ENCODE measurements at places on chromosomes 11 and 22.

DNA sequence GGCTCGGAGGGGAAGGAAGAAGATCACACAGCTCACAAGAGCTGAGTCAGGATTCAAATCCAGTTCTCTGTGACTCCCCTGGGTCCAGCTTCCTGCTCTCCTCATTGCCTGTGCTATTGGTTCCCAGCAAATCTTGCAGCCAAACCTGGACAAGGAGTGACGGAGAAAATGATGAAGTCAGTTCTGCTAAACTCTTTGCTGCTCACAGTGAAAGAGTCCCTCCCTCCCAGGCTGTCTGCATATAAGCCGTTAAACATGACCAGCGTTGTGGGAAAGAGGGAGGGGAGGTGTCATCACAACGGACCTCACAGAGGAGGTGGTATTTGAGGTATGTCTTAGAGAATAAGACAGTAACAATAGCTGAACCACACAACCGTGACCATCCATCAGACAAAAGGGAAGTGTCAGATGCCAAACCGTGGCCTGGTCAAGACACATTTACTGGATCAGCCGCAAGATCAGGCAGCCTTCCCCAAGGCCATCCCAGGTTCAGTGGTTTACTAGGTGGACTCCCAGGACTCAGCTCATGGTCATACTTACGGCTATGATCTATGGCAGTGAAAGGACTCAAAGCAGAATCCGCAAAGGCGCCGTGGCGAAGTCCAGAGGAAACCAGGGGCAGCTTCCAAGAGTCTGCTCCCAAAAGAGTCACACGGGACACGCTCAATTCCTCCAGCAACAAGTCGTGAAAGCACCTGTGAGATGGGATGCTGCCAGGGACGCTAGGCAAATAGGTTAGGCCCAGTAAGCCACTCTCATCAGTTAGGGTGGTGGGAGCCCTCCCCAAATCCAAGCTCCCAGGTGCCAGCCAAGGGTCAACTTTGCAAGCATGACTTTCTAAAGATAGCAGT is 2.8 kb upstream of the CYTH4 start:
- peak; percentile 60 for DNase-seq

DNA sequence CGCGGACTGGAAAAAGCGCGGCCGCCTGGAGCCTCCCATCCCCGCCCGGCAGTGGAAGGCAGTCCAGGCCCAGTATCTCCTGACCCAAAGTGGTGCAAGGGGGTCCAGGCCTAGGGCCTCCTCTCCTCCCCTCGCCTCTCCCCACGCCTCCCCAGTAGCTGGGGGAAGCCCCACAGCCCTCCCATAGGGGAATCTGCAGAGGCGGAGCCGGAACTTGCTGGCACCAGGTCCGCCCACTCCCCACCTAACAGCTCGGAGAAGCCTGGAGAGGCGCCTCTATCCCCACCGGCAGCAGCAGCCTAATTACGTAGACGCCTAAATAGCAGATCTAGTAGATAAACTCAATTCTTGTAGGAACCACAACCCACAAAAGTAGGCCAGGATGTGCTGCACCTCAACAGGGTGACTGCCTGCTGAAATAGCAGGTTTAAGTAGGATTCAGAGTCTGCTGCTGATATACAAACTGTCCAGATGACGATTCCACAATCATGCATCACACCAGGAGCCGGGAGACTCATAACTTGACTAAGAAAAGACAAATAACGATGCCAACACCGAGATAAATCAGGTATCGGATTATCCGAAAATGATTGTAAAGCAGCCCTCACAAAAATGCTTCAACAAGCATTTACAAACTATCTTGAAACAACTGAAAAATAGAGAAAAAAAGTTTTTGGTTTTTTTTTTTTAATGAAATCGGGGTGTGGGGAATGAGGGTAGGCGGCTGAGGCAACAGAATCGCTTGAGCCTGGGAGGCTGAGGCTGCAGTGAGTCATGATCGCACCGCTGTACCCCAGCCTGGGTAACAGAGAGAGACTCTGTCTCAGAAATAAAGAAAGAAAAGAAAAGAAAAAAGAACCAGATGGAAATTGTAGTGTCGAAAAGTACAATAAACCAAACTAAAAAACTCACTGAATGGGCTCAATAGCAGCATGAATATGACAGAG is 11.4 kb upstream of the BRD1 start:
- peak; percentile 70 for DNase-seq

DNA sequence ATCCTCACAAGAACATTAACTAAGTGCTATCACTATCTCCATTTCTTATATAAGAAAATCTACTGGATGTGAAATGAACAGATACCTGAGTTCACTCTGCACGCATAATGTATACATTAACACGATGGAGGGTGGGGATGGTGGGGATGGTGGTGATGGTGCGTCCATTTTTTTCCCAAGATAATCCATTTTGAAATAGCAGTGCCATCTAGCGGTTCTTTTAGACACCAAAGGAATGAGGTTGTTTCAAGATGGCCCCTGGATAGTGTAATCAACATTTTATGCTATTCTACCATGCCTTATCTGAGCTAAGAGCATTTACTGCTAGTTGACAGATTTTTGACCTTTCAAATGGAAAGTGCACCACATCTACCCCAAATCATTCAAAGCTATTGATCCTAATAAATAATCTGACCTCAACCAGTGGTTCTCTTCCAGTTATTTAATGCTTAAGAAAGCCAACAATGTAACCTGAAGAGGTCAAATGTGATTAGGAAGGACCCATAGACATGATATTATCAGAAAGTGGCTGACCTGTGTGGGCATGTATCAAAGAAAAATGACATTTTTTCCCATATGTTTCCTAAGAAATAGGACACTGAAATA is 714.7 kb upstream of the TENM4 start:
- no peak for DNase-seq

DNA sequence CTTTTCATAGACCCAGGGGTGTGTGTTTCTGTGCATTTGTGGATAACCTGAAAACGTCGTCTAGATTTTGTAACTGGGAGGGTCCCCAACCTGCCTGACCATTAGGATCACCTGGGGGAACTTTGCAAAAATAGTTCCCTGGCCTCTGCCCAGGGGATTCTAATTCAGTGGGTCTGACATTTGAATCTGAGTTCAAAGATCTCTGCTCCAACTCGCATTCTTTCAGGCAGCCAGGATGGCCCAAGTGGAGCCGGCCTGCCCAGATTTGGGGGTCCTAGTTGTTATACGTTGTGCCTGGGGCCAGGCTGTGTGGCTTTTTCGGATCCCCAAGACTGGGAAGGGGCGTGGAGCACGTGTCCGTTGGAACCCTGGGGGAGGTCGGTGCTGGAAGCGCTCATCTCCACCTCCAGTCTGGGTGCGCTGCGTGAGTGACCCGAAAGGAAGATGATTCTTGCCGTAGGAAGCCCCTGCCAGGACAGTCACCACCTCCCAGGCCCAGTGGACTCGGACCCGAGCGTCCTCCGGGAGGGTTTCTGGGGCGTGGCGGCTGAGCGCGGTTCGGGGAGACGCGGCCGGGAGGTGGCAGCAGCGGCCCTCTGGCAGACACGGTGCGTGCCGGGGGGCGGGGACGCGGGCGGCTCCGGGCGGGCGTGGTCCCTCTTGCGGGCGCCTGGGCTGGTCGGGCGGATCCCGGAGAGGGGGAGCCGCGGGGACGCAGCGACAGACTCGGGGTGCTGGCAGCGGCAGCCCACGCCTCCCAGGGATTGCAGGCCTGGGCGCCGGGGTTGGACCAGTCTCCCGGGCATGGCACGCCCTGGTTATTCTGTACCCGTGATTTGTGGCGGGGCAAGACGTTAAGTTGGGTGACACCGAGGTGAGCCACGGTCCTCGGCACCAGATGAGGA is 29.2 kb upstream of the PLET1 start:
- peak; percentile 93 for DNase-seq

DNA sequence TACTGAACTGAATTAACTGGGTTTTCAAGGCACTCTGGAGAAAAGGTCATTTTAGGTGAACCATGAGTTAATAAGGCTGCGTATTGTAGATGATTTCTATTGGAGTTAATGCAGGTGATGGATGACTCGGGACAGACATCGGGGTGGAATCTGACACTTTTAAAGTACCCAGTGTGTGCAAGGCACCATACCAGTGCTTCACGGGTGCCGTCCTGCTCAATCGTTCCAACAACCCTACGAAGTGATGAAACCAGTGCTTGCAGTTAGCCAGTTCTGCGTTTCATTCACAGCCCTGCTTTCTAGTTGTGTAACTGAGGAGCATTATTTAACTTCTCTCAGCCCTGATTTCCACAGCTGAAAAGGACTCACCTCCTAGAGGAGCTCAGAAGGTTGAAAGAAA is 216.5 kb downstream of the BARX2 start:
- no peak for DNase-seq

- peak; percentile 71 for DNase-seq
Observed at GRCh38 chr11:79173615-79174014, 267.2 kb downstream of the TENM4 start.

GRCh38 chr11:70668204-70669202 is 270.2 kb downstream of the CTTN start:
- no peak for DNase-seq

- DNase-seq: no peak
Observed at GRCh38 chr11:74000307-74001133, 8.4 kb downstream of the UCP3 start.

GRCh38 chr11:7524462-7525235 is 10.8 kb downstream of the PPFIBP2 start:
- DNase-seq: peak; percentile 46

DNA sequence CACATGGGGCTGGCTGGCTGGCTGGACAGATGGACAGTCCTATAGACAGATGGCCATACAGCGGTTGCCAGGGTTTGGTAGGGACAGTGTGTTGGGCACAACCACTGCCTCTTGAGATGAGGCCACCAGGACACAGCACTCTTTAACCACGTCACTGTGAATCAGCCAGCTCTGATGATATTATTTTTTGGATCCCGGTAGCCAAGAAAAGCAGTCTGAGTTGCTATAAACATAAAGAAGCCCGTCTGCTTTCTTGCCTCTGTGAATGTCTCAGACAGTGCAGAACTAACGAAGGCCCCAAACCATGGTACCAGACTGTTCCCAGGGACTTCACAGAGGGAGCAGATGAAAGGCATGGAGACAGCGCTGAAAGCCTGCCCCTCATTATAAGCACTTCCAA is 115.9 kb upstream of the CSNK2A3 start:
- no peak for DNase-seq

DNA sequence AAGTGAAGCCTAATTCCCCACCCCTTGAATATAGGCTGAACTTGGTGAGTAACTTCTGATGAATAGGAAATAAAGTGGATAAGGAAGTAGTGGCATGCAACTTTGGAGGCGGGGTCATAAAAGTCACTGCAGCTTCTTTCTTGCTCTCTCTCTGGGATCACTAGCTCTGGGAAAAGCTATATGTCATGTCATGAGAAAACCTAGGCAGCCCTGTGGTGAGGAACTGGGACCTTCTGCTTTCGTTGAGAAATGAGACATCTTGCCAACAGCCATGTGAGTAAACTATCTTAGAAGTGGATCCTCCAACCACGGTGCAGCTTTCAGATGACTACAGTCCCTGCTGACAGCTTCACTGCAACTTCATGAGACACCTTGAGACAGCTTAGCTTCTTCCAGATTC is 15.7 kb downstream of the ZNF214 start:
- DNase-seq: peak; percentile 86

DNA sequence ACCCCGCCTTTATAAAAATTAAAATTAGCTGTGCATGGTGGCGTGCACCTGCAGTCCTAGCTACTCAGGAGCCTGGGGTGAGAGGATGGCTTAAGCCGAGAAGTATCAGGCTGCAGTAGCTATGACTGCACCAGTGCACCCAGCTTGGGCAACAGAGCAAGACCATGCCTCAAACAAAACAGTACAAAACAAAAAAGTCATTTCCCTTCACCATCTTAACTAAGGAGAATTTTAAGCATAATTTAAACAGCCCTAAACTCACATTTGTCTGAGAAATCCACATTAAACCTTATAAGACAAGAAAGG is 23.3 kb upstream of the TFIP11 start:
- DNase-seq: no peak

DNA sequence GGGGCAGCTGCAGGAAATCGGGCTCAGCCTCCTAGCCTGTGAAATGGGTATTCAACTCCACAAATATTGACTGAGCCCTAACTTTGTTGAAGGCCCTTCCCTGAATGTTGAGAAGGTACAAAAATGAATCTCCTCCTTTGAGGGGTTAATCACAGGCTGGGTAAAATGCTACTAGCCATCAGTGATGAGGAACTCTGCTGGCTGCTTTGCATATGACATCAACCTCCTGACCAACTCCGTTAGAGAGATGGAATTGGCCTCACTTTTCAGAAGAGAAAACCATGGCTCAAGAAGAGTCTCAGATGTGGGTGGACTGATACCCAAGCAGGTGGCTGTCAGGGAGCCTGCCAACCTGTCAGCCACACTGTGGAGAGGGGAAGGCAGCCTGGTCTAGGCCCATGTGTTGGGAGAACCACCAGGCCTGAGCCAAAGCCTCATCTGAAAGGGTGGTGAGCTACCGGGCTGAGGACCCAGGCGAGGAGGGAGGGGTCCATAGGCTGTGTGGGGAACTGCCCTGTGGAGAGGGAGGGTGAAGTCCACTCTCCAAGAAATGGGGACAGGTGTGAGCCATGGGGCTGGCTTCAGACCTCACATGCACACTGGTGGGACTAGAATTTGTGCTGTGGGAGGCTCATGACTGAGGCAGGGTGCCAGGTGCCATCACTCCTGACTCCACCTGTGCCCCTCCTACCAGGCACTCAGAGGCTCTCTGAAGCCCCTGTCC is 11.8 kb downstream of the CDCA5 start:
- peak; percentile 28 for DNase-seq

- no peak for DNase-seq
Observed at GRCh38 chr11:111329306-111330204, 31.2 kb downstream of the POU2AF3 start.

GRCh38 chr11:26193694-26194365 is 138.1 kb upstream of the ANO3 start:
- DNase-seq: no peak

DNA sequence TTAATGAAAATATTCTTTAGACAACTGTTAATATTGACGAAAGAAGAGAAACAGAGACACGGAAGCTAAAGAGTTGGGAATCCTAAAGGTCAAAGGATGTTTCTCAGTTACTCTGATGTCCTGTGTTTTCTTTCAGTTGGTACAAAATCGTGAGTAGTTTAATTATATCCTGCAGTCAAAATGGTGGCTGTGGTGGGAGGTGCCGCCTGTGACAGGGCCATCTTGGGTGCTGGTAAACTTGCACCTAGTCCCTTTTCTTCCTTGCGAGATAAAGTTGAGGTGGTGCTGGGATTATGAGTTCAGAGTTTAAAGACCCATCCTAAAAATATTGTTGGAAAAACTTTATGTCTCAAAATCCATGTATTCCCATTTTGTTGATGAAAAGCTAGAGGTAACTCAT is 2.2 kb downstream of the CECR2 start:
- DNase-seq: no peak

- peak; percentile 71 for DNase-seq
Observed at GRCh38 chr11:59918987-59919589, 19.1 kb upstream of the OOSP1 start.

GRCh38 chr11:132846075-132846474 is 686.2 kb downstream of the OPCML start:
- no peak for DNase-seq

DNA sequence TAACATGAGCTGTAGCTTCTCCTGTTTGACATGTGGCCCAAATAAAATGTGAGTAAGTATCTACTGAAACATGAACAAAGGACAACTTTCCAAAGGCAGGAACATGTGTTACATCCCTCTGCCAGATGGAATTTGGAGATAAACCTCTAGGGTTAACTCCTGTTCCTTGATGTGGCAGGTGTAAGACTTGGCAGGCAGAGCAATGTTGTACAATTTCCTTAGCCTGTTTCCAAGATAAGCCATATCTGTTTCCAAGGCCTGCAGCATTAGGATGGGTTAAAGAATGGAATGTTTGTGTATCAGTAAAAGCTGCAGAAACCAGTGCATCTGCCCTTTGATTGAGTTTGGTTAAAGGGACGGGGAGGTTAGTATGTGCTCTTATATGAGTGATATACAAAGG is 8.8 kb upstream of the DNAJB13 start:
- DNase-seq: no peak

- DNase-seq: no peak
Observed at GRCh38 chr11:102798012-102798746, at the start of gene MMP1. Gene MMP1, minus strand, starts transcription at chr11:102798160. Its CDS starts 68 bp downstream, at chr11:102798092.

All from suppressor macrophage (primary cell).